ENCODE measurements at places on chromosomes 5 and 9. TPM values are rescaled to one million over a fixed set of nuclear protein-coding genes. Genes with fewer than 3 reads are reported as not detected.

DNA sequence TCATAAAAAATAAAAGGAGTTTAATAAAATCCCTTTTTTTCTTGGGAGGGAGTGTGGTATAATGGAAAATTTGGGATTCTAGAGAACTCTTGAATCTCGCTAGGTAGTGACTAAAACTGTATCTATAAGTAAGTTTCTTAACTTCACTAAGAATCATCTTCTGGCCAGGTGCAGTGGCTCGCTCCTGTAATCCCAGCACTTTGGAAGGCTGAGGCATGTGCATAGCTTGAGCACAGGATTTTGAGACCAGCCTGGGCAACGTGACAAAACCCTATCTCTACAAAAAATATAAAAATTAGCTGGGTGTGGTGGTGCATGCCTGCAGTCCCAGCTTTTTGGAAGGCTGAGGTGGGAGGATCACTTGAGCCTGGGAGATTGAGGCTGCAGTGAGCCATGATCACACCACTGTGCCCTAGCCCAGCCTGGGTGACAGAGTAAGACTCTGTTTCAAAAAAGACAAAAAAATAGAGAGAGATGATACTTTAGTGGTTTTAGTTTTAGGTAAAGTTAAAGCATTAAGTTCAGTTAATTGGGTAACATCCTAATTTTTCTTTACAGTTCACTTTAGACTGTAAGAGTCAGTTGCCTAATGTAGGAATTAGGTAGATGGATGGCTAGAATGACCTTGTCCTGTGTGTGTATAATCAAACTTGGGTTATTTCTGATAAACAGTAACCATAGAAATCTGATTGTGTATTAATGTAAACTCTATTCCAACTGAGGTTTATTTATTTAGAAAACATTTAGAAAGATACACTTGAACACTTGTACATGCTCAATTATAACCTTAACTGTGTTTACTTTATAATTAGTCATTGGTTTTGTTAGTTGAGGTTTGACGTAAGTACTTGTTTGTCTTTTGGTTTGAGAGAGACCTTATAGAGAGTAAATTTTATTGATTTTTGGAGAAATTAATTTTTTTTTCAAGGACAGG, 17.8 kb downstream of the UNC13B start:
- DNase-seq: peak; percentile 7

GRCh38 chr5:150542933-150543445, 35.1 kb downstream of the NDST1 start:
- no peak for DNase-seq

Gene LCNL1
- not detected for total RNA-seq

- DNase-seq: no peak
These were observed 2.9 kb downstream of the NPDC1 start for GRCh38 chr9:137042751-137043727.

GRCh38 chr9:33791117-33791516, 4.2 kb upstream of the PRSS3 start:
- DNase-seq: peak; percentile 82
